ENCODE measurements at places on chromosomes 2 and 18. TPM values are rescaled to one million over a fixed set of nuclear protein-coding genes. Genes with fewer than 3 reads are reported as not detected.

EFR3B gene
- 1.8 TPM for total RNA-seq

SPATA3 gene
- not detected for total RNA-seq

DNA sequence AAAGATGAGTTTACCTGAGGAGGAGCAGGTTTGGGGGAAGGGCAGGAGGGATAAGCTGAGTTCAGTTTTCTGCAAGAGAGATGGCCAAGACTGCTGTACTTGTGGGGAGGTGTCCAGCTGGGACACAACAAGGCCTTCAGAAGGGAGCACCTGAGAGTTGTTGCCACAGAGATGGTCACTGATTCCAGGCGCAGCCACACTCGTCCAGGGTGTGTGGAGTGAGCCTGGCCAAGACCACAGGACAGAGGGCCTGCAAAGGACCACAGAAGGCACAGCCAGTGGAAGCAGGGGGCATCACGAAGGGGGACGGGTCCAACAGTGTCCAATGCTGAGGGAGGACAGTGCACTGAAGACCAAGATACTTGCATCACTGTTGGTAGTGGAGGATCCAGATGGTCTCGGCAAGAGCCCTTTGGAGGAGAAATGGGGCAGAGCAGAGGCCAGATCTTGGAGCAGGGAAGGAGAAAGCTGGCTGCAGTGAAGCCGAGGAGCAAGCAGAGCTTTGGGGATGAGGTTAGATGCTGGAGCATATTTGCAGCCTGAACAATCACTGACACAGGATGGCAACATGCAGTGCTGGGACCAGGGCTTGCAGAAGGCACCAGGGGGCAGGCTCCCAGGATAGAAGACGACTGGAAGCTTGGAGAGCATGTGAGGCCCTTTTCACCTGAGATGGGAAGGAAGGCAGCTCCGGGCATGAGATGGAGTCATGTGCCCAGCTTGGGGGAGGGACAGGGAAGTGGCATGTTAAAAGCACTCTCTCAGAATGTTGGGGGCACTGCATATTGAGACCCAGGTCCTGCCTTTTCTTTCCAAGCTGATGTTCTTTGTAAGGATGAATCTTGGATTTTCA is 214.0 kb downstream of the CYP26B1 start:
- no peak for DNase-seq

GRCh38 chr2:241598487-241598886 is 38.5 kb downstream of the THAP4 start:
- DNase-seq: no peak
